ENCODE measurements at places on chromosomes 2 and 18.

DNA sequence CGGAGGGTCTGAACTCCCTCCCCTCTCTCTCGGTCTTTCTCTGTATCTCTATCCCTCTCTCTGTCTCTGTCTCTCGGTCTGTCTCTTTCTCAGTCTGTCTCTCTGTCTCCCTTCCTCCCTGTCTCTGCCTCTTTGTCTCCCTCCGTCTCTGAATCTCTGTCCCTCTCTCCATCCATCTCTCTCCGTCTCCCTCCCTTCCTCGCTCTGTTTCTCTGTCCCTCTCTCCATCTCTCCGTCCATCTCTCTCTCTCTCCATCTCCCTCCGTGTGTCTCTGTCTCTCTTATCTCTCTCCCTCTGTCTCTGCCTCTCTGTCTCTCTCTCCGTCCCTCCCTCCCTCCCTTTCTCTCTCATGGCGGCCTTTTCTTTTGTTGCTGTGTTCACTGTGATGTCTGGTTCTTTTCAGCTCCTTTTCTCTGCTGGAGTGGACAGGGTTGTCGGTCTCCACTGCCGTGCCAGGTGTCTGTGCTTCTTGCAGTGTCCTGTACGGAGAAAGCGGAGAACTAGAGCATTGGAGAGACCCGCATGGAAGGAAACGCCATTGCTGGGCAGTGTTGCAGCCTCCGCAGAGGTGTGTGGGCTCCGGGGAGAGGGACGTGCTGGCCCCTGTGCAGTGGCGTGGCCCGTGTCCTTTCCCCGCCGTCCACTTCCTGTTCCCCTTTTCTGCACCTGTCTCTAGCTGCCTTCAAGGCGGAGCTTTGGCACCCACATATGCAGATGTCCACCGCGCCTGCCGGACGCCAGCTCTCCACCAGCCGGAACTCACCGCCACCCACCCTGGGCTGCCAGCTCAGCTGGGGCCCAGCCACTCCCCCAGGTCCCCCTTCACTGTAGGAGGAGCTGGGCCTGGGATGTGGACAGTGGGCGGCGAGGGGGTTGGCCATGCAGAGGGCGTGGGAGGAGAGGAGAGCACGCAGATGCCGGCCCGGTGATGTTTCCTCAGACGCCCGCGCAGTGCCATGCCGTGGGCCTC is 113.1 kb downstream of the NFATC1 start:
- DNase-seq: peak; percentile 31

DNA sequence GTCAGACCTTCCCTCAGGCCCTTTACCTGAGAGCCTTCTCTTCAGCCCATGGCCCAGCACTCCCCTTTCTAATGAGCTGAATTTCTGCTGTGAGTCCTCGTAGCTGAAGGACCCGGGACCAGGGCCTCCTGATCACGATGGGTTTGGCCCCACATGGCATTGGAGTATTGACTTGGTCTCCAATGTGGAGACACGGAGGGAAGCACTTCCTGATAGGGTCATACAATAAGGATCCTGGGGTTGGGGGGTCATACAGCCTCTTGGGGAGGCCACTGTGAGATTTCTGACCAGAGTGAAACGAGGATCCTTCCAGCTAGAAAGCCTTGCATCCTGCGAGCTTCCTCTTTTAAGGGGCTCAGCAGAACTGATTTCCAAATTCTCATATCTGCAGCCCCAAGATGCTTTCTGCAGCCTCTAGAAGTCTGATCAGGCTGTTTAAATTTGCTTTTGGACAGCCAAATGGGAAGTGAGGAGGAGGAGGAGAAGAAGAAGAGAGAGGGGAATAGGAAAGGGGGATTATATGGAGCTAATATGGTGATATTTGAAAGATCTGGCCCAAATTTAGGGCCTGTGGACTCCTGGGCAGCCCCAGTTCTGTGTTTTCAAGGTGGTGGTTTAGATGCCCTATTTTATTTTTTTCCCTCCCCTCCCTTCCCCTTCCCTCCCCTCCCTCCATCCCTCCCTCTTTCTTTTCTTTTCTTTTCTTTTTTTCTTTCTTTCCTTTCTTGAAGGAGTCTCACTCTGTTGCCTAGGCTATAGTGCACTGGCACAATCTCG is 38.9 kb downstream of the RHOB start:
- no peak for DNase-seq

DNA sequence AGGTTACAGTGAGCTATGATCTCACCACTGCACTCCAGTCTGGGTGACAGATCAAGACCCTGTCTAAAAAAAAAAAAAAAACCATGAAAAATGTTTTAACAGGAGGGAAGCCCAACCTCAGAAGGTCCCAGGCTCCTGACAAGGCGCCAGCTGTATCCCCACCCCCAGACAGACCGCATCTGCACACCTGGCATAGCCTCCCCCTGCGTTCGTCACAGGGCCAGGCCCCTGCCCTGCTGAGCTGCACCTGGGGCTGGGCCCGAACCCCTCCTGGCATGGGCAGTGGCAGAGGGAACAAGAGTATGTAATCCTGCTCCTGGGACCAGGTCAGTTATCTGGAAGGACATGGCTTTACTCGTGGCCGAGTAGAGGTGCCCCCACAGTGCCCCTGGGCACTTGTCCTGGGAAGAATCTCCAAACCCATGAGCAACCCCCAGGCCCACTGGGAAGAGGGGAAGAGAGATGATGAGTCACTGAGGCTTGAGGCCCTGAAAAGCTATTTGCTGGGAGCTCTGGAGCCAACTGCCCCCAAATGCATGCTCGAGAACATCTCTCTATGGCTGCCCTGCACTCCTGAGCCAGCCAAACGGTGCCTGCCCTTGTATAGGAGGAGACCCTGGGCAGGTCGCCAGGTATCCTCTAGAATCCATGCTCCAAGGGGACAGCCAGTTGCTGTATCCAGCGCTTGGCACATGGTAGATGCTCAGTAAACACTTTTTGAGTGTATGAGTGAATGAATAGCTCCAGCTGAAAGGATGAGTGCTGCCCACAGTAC is 265.5 kb downstream of the ATAD2B start:
- DNase-seq: no peak

DNA sequence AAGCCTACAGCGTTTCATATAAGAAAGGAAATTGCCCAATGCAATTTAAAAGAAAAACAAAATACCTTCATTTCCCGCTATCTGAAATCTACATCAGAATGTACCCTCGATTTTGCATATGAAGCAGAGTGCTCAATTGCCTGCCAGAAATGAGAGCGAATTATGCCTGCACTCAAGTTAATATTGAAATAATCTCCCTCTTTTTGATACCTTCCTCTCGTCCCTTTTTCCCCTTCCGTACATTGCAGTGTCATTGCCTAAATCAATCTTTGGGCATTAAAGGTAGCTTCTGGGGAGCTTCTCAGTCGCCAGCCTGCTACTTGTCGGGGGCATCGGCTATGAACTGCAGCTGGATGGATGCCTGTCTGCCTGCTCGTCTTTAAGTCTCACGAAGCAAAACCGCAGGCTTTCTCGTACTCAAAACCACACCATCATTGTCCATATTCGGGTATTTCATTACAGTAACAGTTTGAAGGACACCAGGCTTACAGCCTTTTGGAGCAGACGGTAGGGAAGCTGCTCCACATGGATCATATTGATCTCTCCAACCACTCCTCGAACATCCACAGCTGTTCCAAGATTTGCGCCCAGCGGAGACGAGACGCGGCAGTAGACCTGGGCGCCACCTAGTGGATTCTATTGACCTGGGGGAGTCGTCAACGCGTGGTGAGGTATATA is 64.0 kb upstream of the HNRNPA3 start:
- peak; percentile 63 for DNase-seq

DNA sequence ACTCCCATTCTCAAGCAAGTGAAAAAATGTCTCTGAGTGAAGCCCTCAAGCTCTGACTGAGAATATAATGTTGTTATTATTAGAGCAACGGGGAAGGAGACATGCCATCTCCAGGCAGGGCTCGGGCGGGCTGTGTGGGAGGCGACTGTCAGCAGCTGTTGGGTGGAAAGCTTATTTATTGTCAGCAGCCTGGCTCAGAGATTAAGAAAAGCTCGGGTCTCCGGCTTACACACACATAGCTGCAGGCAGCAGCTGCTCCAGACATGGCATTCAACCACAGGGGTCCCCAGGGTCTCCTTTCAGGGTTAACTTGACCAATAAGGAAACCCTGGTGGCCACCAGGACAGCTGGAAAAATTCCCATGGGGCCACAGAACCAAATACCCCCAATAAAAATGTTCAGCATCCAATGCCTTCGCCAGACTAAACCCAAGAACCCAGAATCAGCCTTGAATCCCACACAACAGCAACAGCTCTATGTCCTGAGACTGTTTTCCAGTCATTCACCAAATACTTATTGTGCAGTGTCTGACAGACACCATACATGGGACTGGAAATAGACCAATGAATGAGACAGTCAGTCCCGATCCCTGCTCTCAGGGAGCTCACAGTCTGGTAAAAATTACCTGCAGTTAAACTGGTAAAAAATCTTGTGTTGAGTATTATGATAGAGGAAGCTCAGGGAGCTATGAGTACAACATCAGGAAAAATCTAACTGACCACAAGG is 70.5 kb upstream of the RTN4 start:
- DNase-seq: no peak

DNA sequence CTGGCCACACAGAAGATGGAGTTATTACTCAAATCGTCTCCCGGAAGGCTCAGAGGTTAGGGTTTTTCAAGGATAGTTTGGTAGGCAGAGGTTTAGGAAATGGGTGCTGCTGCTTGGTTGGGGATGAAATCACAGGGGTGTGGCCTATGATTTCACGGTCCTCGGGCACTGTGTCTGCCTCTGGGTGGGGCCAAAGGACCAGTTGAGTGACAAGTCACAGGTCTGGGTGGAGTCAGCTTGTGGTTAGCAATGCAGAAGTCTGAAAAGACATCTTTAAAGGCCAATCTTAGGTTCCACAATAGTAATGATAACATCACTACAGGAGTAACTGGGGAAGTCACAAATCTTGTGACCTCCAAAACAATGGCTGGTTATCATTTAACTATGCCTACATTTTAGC is 387.8 kb downstream of the ZNF521 start:
- DNase-seq: peak; percentile 37

- peak; percentile 77 for DNase-seq
Measured at GRCh38 chr2:63589148-63589958, 590 bp downstream of the MDH1 start.

- DNase-seq: no peak
Measured at GRCh38 chr2:239315308-239315707, 85.5 kb downstream of the HDAC4 start.

GRCh38 chr2:235627682-235628081 is 133.8 kb downstream of the AGAP1 start:
- DNase-seq: no peak

- DNase-seq: no peak
Measured at GRCh38 chr2:218422403-218423086, 3.6 kb downstream of the VIL1 start.

DNA sequence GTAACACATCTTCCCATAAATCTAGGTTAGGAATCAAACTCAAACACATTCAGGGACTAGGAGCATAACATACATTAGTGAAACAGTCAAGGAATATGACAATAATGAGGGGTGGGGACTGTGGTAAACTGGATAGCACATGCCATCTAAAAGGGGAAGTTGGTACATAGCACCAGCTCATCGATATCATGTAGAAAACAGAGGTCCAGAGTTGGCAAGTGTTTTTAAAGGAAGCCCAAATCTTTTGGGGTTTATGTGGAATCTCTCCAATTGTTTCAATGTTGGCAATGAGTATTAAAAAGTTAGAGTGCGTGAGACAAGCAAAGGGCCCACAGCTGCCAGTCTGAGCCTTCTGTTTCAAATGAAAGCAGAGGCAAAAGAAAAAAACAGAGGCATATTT is 24.4 kb downstream of the KLF7 start:
- no peak for DNase-seq

- DNase-seq: no peak
Measured at GRCh38 chr2:172834881-172835280, 99.2 kb downstream of the RAPGEF4 start.

DNA sequence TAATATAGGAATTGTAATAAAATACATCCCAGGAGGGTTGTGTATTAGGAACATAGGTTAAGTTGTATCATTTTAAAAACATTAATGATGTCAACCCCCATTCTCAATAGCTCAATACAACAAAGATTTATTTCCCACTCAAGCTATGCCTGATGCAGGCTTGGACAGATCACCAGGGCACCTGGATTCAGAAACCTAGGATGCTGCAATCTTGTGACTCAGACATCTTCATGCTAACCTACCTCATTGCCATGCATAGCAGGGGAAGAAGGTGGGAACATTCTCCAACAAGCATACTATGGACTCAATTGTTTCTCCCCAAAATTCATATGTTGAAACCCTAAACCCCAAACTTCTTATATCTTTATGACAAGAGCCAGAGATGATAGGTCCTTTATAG is 244.2 kb downstream of the CD226 start:
- no peak for DNase-seq

DNA sequence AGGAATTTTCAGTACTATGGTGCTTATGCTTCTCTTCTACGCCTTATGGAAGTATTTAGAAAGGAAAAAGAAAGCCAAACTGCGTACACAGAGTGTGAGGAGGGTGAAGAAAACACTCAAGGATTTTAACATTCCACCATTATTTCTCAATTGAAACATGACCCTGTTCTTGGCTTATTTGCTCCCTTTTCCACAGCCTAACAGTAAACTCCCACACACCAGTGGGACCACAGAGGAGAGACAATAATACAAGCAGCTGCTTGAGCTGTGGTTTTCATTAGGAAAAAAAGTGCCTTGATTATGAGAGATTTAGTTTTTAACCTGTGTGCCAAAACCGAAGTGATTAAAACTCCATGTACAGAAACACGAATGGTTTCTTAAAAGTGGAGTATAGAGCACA is 134.3 kb downstream of the MEP1B start:
- DNase-seq: no peak

DNA sequence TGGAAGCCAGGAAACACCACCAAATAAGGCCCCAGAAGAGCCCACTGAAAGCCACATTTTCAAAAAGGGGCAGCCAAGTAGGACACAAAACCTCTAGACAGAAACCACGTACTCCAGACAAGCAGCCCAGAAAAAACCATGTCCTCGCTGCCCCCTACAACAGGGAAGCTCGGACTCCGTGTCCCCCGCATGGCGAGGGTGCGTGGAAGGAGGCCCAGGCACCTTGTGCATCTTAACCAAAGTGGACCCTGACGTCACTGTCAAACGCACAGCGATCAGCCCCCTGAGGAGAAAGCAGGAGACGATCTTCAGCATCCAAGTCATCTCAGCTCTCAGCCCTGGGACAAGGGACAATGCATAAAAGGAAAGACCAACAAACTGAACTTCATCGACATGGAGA is 168.4 kb downstream of the EIPR1 start:
- DNase-seq: no peak

DNA sequence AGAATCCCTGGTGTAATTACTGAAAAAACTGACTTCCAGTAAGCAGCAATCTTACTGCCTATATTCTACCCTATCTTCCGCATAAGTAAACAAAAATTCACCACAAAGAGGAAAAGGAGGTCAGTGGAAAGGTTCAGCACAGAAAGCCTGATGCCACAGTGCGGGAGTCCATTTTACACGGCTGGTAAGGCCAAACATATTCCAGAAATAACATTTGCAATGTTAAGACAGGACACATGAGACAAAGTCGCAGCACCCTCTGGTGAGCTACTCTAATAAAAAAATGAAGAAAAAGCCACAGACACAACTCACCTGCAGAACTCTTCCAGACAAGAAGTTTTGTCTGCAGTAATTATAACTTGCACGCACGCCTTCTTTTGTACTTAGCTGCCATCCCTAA is 40.6 kb downstream of the GEMIN6 start:
- DNase-seq: no peak

- no peak for DNase-seq
Measured at GRCh38 chr2:99710721-99711120, 220.9 kb upstream of the REV1 start.

All from CD14-positive monocyte (primary cell).